Stimulated activated naive CD8-positive, alpha-beta T cell treated with anti-CD3 and anti-CD28 coated beads, Interleukin-15, amount 100 ng/mL, for 72 hours (primary cell): ENCODE measurements at places on chromosomes 12 and 14.

DNA sequence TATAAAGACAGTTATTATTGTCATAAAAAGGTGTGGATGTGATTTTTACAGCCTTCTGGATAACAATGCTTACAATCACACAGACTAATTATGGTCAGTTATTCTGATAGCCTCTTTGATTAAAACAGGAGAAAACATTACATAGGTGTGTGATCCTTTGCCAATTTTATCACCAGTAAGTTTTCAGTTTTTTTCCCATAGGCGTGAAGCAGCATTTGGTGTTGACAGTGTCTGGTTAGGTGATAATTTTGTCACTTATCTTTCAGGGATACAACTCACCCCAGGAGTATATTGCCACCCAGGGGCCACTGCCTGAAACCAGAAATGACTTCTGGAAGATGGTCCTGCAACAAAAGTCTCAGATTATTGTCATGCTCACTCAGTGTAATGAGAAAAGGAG lies 208.8 kb downstream of the EPS8 start:
- DNase-seq = peak; percentile 28

DNA sequence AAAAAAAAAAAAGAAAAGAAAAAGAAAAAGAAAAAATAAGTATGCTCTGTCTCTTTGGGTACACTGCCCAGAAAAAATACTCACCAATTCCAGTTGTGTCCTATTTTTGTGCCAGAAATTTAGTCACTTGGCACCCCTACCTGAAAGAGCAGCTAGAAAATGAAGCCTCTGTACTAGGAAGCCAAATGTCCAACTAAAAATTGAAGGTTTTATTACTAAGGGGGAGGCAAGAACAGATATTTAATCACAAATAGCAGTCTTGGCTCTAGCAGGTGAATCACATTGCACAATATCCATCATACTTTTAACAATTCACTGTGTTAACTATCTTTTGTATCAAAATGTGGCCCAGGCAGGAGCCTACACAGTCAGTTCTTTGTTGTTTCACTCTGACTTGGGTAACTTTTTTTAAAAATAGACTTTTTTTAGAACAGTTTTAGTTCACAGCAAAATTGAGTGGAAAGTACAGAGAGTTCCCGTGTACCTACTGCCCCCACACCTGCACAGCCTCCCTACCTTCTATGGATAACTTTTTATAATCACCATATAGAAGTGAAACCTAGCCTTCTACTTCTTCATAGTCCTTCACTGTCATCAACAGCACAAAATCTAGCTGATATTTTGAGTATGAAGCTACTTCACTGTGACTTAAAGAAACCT lies 87.1 kb upstream of the ATF7IP start:
- no peak for DNase-seq

DNA sequence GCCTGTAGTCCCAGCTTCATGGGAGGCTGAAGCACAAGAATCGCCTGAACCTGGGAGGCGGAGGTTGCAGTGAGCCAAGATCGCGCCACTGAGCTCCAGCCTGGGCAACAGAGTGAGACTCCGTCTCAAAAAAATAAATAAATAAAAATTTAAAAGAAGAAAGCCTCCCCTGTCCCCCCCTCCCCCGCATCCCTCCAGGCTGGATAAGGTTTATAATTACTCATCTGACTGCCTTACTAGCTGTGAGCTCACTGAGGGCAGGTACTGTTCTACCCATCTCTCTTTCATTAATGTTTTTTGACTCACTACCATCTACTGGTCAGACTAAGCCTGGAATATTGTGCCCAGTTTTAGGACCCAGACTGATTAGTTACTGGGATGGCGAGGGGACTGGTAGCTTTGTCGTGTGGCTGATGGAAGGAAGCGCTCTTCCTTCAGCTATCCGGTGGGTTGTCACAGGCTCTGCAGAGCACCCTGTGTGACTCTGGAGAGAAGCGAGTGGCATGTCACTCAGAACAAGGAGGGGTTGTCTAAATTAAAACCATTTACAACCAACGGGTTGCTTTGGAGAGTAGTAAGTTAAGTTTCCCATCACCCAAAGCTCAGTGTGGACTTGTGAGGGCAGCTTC lies 16.9 kb downstream of the EVL start:
- no peak for DNase-seq

DNA sequence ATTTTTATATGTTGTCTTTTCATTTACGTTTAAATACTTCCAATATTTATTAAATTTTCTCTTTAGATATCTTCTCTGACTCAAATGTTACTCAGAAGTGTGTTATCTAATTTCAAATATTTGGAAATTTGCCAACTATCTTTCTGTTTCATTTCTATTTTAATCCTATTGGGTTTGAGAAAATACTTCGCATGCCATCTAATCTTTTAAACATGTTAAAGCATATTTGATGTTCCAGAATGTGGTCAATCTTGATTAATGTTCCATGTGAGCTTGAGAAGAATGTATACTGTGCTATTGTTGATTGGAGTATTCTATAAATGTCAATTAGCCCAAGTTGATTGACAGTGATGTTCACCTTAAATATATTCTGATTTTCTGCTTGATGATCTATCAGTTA lies 11.9 kb upstream of the DCN start:
- no peak for DNase-seq

GRCh38 chr14:76651410-76652055 lies 109.7 kb upstream of the VASH1 start:
- DNase-seq = no peak

- DNase-seq = no peak
Measured at GRCh38 chr12:110796952-110797351, 49.8 kb upstream of the CCDC63 start.

DNA sequence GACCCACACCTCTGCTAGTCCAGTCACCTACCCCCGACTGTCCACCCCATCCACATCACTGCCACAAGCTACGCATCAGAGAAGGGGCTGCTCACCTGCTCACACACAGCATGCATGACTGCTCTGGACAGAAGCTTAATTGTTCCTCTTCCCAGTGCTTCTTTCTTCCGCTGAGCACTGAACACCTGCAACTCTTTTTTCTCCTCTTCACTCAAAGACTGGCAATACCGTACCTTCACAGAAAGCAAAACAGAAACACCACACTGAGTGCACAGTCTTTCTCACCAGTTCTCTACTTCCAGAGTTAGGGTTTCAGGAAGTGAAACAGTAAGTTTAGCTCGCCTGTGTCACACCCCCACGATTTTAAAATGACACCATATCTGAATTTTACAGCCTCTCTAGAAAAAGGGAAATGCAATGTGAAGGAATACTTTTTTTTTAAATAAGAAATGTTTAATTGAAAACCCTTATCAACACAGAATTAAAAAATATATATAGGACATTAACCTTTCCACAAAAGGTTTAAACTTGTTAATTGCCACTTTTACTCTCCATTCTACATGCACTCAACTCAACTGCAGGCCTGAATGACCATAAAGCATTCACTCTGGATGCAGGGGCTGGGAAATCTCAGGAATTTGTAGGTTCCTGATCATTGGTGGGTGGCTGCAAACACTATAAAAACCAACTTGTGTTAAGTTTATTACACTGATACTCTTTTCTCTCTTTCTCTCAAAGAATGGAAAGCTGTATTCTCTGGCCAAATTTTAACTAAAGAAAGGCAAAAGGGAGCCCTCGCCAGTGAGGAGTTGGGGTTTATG lies 120.0 kb downstream of the PRICKLE1 start:
- peak; percentile 13 for DNase-seq

DNA sequence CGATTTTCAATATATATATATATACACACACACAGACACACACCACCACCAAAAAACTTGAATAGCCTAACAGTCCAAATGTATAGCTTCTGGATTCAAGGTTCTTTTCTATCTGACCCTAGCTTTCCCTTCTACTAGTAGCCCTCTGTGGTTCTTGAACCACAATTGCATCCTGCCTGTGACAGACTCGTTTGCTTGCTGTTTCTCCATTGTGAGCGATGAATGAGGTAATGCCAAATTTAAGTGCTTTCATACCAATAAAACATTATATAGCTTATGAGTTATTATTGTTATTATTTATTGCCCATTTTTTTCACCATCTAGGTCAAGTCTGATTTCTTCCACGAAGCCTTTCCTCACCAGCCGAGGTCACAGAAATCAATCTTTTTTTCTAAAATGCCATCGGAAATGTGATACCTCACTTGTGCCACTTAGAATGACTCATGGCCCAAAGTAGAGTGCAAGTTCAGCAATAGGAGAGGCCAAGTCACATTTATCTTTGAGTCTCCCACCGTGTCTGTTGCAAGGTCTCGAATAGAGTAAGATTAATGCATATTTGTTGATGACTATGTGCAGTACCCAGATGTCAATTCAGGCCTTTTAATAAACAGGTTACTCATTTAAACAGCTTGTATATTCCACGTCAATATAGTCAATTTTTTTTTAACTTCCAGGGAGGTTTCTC lies 1015.8 kb upstream of the SEL1L start:
- no peak for DNase-seq

GRCh38 chr12:52437508-52437907 lies 3.3 kb upstream of the KRT75 start:
- no peak for DNase-seq

GRCh38 chr12:100484891-100485471 lies 11.3 kb downstream of the NR1H4 start:
- DNase-seq = no peak

GRCh38 chr14:63438065-63438757 lies 105.0 kb downstream of the PPP2R5E start:
- DNase-seq = peak; percentile 13

DNA sequence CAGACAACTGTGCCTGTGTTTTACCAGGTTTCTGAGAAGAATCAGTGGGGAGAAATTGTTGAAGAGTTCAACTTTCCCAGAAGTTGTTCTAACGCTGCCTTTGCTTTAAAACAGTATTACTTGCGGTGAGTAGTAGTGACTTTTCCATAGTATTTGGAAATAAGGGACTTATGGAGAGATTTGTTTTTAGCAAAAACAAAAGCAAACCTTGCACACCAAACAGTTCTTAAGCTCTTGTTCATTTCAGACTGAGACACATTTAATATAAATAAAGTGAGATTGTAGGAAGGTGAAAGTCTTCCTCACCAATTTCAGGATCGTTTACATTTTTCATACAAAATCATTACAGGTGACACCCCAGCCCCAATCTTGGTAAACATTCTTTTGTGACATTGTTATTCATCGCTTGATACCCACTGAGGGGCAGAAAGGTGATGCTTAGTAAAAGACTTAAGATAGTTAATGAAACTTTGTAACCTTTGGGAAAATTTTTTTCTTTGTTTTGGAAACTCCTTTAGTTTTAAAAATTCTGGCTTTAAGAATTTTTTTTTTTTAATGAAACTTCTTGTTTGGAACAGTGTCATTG lies 1.8 kb downstream of the ARID2 start:
- DNase-seq = no peak

DNA sequence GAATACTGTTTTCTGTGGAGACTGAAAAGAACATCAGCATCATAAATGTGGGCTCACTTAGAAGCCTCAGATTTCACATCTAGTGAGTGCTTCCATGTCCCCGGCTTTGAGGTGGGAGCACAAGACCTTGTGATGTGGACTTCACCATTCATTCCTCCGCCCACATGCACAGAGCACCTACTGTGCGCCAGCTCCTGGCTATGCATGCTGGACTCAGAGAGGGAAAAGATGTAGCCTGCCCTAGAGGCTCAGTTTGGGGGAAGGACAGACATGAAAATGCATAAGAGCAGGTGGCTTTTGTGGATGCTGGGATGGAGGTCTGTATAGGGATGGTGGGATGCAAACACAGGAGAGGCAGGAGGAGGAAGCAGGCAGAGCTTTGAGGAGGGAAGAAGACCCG lies 65.0 kb downstream of the SERPINA3 start:
- no peak for DNase-seq

- DNase-seq = no peak
Measured at GRCh38 chr12:110862329-110862728, 15.5 kb downstream of the CCDC63 start.

- DNase-seq = no peak
Measured at GRCh38 chr12:115763376-115763775, 514.1 kb downstream of the MED13L start.

DNA sequence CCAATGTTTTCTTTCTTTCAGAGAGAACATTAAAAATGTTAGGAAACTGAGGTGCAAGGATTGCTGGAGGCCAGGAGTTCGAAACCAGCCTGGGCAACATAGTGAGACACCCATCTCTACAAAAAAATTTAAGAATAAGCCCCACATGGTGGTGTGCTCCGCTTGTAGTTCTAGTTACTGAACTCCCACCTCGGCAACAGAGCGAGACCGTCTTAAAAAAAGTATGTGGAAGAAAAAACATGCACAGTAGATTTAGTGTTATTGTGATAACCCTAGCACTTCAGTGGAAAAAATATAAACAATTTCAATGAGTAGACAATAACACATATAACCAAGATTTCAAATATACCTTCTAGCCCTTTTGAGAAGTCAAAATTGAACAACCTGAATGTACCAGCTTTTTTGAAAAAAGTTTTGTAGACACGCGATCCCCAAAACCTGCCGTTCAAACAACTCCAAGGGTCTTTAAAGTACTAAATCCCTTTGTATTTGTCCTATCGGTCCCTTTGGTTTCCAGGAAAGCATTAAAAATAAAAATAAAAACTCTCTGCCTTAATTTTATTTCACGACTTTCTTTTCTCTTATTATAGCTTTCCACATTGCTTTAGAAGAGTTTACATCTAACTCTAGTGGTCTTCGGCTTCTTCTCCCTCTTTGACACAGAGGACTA lies 1.0 kb upstream of the ANO6 start:
- no peak for DNase-seq

- no peak for DNase-seq
Measured at GRCh38 chr14:93039649-93040315, 75.9 kb downstream of the ITPK1 start.

- no peak for DNase-seq
Measured at GRCh38 chr12:49950273-49951251, at the start of gene AQP2. AQP2 (plus strand) TSS chr12:49950737; CDS start chr12:49950831, 94 bp downstream.

GRCh38 chr14:41000350-41000749 lies 606.3 kb upstream of the LRFN5 start:
- DNase-seq = no peak

- no peak for DNase-seq
Measured at GRCh38 chr12:87756721-87757120, 272.5 kb downstream of the C12orf50 start.

DNA sequence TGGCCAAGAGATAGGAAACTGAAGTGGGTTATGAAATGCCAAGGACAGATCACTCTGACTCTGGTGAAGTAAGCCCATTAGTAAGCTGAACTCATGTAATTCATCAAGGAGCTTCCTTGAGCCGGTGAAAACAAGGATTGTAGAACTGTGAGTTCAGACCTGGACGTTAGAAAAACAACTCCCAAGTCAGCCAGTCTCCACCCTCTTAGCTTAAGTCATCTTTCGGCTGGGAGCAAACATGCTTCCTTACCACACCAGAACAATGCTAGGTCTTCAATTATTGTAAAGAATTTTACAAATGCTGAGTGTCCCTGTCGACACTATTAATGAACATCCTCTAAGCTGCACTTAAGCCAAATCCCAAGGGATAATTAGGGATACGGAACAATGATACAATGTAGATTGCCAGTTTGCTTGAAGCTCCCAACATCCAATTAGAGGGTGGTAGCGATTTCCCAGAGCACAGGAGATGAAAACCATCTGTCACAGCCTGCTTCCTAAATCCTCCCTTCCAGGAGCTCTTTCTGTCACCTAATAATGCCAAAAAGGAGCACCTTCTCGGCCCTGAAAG lies 45.7 kb upstream of the VASH1 start:
- DNase-seq = no peak

- DNase-seq = peak; percentile 49
Measured at GRCh38 chr14:103527408-103528145, 1.4 kb upstream of the TRMT61A start.

- DNase-seq = no peak
Measured at GRCh38 chr12:76237086-76237701, 111.0 kb downstream of the BBS10 start.

GRCh38 chr12:121537814-121538698 lies 42.8 kb downstream of the KDM2B start:
- DNase-seq = peak; percentile 31
